ENCODE measurements at places on chromosomes 7 and 10. TPM values are rescaled to one million over a fixed set of nuclear protein-coding genes. Genes with fewer than 3 reads are reported as not detected.

The SLC26A3 gene
- total RNA-seq = not detected

DNA sequence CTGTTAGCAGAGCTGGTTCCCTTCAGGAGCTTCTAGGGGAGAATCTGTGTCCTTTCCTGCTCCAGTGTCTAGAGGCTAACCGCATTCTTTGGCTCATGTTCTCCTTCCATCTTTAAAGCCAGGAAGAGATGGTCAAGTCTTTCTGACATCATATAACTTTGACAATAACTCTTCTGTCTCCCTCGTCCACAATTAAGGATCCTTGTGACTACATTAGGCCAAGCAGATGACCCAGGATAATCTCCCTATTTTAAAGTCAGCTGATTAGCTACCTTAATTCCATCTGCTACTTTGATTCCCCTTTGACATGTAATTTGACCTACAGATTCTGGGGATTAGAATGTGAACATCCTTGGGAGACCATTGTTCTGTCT, 28.1 kb upstream of the SLC26A4 start:
- no peaks in the 10 kb centered on the region for H3K27me3 ChIP-seq
- no peak overlapping the region for H3K27ac ChIP-seq
- no peaks in the 10 kb centered on the region for H3K4me1 ChIP-seq
- no peak for DNase-seq
- H3K4me3 ChIP-seq = no peak overlapping the region

The TPK1 gene
- total RNA-seq = 10.0 TPM

GRCh38 chr10:76492026-76492425, 1060.6 kb downstream of the LRMDA start:
- no peak overlapping the region for H3K27ac ChIP-seq
- no peaks in the 10 kb centered on the region for H3K4me1 ChIP-seq
- no peaks in the 10 kb centered on the region for H3K27me3 ChIP-seq
- no peak for DNase-seq

DNA sequence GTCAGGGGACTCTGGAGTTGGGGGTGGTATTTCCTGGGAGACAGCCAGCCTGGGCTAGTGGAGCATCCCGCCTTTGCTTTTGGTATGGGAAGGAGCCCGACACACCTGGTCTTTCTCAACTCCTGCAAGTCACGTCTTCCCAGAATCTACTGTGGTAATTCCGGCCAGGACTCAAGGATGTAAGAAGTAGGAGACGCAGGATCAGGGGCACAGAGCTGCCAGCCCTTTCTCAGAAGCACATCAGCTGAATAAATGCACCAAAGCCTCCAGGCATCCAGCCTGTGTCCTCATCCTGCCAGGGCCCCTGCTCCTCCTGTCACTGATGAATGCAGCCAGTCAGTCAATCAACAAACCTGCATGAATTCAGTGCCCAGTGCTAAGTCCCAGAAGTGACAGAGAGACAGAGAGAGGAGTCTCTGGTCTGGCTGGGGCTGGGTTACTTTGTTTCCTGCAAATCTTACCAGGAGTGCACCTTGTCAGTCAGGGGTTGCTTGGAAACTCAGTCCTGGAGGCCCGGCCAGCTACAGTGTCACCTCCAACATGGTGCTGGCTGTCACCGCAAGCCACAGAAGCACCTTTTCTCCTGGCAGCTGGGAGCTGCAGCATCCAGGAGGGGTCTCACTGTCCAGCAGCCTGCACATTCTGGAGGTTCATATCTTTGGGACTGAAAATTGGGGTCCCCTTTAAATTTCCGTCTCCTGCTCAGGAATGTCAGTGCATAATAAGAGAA, 101.8 kb downstream of the PTPRE start:
- H3K4me3 ChIP-seq = no peak overlapping the region
- no peaks in the 10 kb centered on the region for H3K27me3 ChIP-seq
- DNase-seq = no peak

Data from tibial nerve (tissue), 4 donors.